ENCODE measurements at places on chromosomes 2 and 18. TPM values are rescaled to one million over a fixed set of nuclear protein-coding genes. Genes with fewer than 3 reads are reported as not detected.

MAP2 gene
- 6.2 TPM for total RNA-seq

RAX gene
- not detected for total RNA-seq

MAP4K4 gene
- total RNA-seq = 102 TPM

FN1 gene
- total RNA-seq = 154 TPM

C2orf78 gene
- not detected for total RNA-seq

IL36G gene
- total RNA-seq = not detected

INPP5D gene
- total RNA-seq = 4.9 TPM

SLC4A5 gene
- 2.3 TPM for total RNA-seq

MLPH gene
- 73.5 TPM for total RNA-seq

CCDC74B gene
- total RNA-seq = 0.44 TPM

PARD3B gene
- total RNA-seq = 9.1 TPM

POLE4 gene
- total RNA-seq = 36.6 TPM

CD207 gene
- not detected for total RNA-seq

ANTXR1 gene
- 23.3 TPM for total RNA-seq

SERPINB4 gene
- total RNA-seq = not detected

LYPD6B gene
- total RNA-seq = not detected

MTIF2 gene
- total RNA-seq = 53.0 TPM

CYBRD1 gene
- total RNA-seq = 48.4 TPM

RNF144A gene
- total RNA-seq = 17.9 TPM

ADAM23 gene
- total RNA-seq = 61.2 TPM

MYO5B gene
- total RNA-seq = 0.44 TPM

AFG3L2 gene
- total RNA-seq = 136 TPM

PIKFYVE gene
- total RNA-seq = 13.9 TPM

ARHGAP28 gene
- total RNA-seq = 1.5 TPM

PLGLB1 gene
- total RNA-seq = 2.4 TPM

WDR43 gene
- total RNA-seq = 21.0 TPM

SLC5A7 gene
- total RNA-seq = not detected

HK2 gene
- total RNA-seq = 19.0 TPM

HTR2B gene
- total RNA-seq = 1.5 TPM

CD226 gene
- total RNA-seq = 0.91 TPM

ALKAL2 gene
- total RNA-seq = 1.1 TPM

HEATR5B gene
- 20.0 TPM for total RNA-seq

ATP9B gene
- total RNA-seq = 12.6 TPM
